ENCODE measurements at places on chromosomes 2 and 18.
A peak's percentile ranks its signal among the peaks of the same experiment; 100 is the strongest.

GRCh38 chr2:187475499-187476248 lies 27.6 kb upstream of the CALCRL start:
- DNase-seq, result peak; percentile 15

- DNase-seq, result peak; percentile 75
Measured at GRCh38 chr2:187982668-187983067, 309.0 kb upstream of the GULP1 start.

GRCh38 chr2:218850796-218851195 lies 8.8 kb upstream of the WNT6 start:
- DNase-seq, result no peak

DNA sequence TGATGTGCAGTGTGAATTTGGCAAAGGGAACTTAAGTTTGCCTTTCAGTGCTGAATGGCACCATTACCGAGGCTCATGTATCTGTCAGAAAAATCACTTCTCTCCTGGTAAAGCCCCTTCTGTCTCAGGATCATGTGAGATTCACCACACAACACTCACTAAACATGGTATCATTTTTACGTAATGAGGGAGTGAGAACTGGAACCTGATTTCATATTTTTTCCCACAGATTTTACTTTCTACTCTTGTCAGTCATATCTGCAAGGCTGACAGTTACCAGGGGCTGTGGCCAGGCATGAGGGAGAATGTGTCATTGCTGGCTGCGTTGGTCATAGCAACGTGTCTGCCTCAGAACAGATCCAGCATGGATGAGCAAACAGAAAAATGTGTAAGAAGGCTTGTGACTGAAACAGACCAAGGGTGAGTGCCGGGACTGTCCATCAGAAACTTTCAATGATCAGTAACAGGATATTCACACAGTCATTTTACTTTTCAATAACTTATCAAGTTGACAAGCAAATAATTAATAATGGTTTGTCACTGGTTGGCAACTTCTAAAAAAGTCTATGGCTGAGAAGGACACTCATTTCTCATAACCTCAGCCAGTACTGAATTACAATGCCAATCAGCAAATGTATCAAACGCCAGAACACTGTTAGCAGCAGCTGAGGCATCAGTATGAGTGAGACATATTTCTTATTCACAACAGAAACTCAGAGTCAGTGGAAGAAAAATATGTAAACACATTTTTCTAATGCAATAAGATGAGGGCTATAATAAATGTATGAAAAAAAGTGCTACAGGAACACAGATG lies 100.5 kb downstream of the CDC42EP3 start:
- peak; percentile 91 for DNase-seq

DNA sequence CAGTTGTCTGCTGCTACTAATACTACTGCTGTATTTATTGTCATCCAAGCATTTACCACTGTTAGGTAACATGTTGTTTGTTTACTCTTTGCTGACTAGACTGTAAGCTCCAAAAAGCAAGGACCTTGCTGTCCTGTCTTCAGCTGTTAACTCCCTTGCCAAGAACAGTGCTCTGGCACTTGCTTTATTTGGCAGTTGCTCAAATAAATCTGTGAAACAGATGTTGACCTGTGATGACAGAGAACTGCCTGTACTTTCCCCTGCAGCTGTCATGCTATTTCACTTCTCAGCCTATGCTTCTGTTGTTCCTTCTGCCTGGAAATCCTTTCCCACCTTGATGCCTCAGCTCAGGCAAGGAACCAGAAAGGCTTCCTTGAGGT lies 181.2 kb downstream of the ATAD2B start:
- peak; percentile 9 for DNase-seq

DNA sequence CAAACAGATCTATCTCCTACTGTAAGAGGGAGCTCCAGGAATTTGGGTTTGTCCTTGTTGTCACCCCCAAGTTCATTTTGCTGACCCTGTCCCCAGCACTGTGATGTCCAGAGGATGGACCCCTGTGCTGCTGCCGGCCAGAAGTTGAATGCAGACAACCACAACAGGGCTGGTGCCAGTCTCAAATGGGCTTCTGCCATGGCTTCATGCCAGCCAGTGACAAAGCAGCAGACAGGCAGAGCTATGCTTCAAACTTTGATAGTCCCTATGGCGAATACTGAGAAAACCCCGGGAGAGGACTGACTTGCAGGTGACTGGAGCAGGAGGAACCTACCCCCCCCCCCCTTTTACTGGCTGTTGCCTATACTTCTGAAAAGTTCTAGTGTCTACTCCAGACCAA lies 3.2 kb downstream of the SMAD7 start:
- DNase-seq, result no peak

DNA sequence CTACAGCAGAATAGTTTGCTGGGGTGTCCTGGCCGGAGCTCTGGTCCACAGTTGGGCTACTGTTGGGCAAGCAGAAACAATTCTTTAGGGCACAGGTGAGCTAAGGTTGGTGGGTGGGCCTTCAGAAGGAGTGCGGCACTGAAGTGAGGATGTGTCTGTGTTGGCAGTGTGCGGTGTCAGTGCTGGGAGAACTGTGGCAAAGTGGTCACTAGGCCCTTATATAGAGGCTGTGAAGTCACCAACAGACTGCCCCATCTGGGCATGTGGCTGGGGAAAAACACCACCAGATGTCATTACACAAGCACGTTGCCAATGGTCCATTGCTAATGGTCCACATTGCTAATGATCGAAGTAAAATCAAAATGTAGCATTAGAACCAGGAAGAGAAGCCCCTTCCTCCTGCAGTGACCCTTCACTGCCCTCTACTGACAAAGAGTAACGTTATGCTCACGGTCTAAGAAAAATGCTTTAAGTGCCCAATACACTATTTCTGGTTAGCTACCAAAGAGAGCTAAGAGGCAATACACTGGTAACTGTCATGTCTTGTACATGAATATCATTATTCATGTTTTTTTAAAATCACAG lies 21.3 kb downstream of the SCN1A start:
- no peak for DNase-seq

- DNase-seq, result no peak
Measured at GRCh38 chr2:27086724-27087593, at the start of gene KHK. TSS of gene KHK (plus strand) at chr2:27086772. CDS start at chr2:27087260, 488 bp downstream.

DNA sequence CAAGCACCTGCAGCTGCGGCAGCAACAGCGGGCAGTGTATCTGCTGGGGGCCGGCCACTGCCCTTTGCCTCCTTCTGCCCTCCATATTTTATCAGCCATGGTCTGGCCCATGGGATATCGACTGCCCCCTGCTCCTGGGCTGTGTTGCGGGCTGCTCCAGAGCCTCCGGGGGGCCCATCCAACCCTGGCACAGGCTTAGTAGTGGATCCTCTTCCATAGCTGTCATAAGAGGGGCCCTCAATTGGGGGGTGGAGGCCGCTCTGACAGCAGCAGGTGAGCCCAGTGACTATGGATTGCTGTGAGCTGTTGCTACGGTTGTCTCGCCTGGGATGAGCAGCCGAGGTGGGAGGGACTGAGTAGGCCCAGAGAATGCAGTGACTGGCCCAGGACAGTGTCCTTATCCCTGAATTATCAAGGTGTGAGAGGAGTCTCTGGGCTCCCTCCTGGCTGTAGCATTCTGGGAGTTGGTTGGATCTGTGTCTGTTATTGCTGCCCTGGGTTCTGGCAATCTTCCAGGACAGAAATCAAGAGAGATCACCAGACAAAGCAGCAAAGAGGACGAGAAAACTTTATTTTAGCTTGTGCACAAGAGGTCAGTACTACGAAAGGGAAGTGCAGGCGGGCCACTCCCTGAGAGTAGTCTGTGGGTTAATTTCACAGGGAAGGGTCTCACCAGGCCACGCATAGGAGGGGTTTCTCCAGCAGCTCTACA lies 145.1 kb downstream of the ASB1 start:
- DNase-seq, result no peak

DNA sequence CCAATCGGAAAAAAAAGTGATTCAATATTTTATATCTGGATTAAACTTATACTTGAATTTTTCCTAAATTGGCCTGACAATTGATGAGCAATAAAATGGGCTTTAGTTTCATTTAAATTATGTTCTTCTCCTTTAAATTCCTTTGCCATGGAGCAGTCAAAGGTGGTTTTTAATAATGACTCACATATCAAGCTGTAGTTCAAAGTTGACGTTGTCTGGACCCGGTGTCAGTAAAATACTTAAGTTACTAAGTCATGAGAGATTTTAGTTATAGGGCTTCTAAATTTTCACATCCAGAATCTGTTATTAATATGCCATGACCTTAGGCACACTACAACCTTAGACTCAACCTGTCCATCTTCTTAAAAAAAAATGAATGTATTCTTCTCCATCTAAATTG lies 62.5 kb downstream of the CDH2 start:
- DNase-seq, result no peak

DNA sequence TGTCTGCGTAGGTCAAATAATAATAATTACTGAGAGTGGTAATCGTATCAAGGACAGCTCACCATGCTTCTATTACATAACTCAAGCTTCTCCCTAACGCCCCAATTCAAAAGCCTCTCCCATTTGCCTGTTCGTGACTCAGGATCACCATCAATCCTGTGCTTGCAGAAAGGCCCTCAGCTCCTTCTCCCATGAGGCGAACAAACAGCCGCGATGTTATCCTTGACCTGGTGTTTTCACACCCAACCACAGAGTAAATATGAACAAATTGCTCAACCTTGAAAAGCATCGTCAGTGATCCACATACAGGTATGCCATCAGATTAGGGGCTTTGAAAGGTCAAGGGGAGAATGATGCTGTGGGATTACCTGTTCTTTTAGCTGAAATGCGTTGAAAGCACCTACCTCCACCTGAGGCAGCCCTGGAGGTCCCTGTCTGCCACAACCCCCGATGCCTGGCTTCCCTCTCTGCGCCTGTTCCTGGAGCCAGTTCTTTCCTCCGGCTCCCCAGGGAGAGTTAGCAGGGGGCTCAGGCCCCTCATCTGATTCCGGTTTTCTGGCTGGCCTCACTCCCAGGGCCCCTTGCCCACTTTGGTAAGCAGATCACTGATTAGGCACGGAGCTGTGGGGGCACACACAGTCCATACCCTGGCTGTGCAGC lies 39.1 kb upstream of the ODC1 start:
- no peak for DNase-seq

DNA sequence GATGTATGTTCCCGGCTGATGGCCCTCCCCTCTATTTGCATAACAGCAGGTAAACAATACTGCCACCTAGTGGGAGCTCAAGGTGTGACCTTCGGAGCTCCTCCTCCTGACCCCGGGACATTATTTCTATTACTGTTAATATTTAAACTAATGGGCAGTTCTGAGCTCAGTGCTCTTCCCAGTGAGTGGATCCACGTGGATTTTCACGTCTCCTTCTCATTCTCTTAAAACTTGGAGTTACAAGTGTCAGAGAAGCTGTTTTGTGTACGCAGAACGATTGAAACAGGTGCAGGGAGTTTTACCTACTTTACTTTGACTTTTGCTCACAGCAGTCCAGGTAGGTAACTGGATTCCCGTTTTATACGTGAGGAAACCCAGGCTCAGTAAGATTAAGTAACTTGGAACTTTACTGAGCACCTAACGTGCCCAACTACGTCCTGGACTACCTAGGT lies 127.3 kb downstream of the PRKCE start:
- peak; percentile 39 for DNase-seq

DNA sequence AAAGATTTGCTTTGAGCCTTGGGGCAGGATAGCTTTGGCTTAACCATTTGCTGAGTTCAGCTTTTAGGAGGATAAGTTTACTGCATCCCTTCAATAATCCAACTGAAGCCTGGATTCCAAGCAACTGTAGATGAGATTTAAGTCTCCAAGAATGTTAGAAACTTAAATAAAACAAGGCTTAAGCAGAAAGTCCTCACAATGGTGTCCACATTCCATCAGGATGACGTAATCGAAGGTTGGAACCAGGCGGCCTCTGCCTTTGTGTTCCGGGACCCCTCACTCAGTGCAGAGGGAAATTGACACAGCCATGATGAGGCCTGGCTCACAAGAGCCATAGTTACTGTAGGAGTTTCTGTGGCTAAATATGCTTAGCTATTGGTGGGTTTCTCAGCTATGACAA lies 260.4 kb downstream of the LPIN1 start:
- no peak for DNase-seq

- DNase-seq, result no peak
Measured at GRCh38 chr2:104026725-104027124, 827.2 kb upstream of the POU3F3 start.

GRCh38 chr2:4324531-4324930 lies 621.2 kb downstream of the DCDC2C start:
- no peak for DNase-seq

GRCh38 chr2:45968946-45969584 lies 317.6 kb downstream of the PRKCE start:
- DNase-seq, result no peak

- no peak for DNase-seq
Measured at GRCh38 chr18:79782566-79783308, 15.0 kb upstream of the KCNG2 start.

- no peak for DNase-seq
Measured at GRCh38 chr2:98134172-98135005, 47.4 kb downstream of the VWA3B start.

DNA sequence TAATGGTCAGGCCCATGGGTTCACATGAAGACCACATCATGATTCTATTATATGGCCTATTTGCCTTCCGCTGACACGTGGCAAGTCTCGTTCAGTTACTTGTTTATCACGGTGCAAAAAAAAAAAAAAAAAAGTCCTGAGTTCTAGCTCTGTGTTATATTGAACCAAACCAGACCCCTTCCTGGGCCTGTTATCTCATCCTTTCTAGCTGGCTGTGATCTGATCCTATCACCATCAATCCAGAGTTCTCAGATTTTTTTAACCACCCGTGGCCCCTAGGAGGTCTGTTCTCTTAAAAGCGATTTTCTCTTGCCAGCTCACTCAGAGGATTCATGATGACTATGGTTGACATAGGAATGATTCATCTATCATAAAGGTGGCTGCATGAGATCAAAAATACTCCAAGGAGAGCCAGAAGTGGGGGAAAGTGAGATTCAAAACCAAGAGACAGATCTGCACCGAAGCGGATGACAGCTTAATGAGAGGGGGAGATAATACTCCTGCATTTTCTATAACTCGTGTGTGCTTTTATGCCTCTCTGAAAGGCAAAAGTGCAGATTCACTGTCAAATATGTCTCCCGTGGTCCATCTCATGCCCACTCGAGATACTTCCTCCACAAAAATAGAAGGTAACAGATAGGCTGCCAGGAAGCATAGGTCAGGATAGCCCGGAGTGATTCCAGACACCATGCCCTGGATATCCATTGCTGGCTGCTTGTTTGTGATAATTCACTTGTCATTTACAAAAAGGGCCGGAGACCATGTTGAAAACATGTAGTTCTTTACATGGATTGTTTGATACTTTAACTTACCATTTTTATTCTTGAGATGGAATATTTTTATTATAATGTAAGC lies 505.7 kb upstream of the KLHL29 start:
- DNase-seq, result no peak

DNA sequence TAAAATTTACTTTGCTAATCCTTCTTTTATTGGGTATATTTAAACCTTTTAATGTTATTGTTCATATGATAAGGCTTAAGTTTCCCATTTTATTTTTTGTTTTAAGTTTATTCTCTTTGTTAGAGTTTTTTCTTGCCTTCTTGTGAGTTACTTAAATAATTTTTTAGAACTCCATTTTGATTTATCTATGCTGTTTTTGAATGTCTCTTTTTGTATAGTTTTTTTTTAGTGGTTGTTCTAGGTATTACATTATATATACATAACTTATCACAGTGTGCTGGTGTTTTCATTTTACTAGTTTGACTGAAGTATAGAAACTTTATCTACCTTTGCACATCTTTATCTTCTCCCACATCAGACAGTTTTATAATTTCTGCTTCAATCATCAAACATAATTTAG lies 49.4 kb upstream of the TGFA start:
- DNase-seq, result no peak

GRCh38 chr2:208983486-208983885 lies 440.4 kb upstream of the MAP2 start:
- no peak for DNase-seq

- no peak for DNase-seq
Measured at GRCh38 chr2:150030436-150031190, 443.0 kb upstream of the MMADHC start.

GRCh38 chr2:56985609-56986008 lies 801.8 kb downstream of the CCDC85A start:
- DNase-seq, result no peak
